ENCODE measurements at places on chromosomes 2 and 18. TPM values are rescaled to one million over a fixed set of nuclear protein-coding genes. Genes with fewer than 3 reads are reported as not detected.

SEMA4F gene
- 4.4 TPM for total RNA-seq

GALM gene
- total RNA-seq: 51.0 TPM

MC4R gene
- total RNA-seq: not detected

SLC1A4 gene
- 63.3 TPM for total RNA-seq

C2orf15 gene
- total RNA-seq: 0.34 TPM
